IPS DF 6.9 (cell line): ENCODE measurements at places on chromosomes 16 and 17.

DNA sequence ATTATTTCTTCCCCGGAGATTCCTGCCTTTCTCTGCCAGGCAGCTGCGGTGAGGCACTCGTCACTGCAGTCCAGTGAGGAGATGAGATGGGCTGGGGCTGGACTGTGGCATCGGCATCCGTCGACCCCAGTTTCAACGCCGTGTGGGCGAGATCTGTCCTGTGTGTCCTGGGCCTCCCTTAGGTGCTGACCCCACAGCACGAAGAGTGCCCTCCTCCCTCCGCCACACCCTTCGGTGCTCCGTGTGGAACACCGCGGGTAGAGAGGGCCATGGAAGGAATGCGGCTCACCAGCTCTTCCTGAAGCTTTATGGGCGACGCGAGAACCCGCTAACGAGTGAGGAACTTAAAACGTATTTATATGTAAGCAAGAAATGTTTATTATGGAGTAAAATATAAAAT lies 17.6 kb downstream of the ACSF3 start:
- no peak for DNase-seq
- peaks cover 30% of the 10 kb centered on the region for H3K36me3 ChIP-seq
- peaks cover 4% of the 10 kb centered on the region for H3K4me1 ChIP-seq
- H3K27me3 ChIP-seq = no peaks in the 10 kb centered on the region

DNA sequence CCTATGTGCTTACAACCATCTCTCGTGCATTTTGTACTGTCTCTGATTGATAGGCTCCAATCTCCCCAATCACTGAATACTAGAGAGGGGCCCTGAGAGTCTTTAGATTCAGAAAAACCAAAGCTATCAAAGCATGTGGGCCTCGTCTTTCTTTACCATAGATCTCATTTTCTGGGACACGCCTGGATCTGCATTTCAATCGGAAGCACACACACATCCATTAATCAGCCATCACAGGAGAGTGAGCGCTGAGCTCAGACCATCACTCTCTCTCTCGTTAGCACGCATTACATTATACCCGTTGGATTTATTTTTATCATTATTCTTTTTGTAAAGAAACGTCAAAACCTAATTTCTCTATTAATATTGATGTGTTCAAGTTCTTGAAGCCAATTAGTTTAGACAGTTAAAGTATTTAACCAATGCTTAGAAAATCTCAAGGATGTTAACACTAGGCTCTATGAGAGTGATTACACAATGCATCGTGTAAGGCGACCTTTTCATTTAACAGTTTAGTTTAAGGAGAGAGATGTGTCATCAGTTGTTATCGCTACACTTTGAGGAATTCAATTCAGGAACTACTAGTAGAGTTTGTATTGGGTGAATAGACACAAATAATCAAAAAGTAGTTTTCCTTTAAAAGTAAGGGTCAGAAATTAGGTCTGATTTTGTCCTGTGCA lies 650.7 kb downstream of the CDH8 start:
- DNase-seq = no peak
- no peak overlapping the region for H3K4me3 ChIP-seq
- H3K4me1 ChIP-seq = no peaks in the 10 kb centered on the region
- no peak overlapping the region for H3K27ac ChIP-seq
- no peaks in the 10 kb centered on the region for H3K36me3 ChIP-seq
- H3K27me3 ChIP-seq = no peaks in the 10 kb centered on the region

- peaks cover 55% of the 10 kb centered on the region for H3K36me3 ChIP-seq
- H3K4me1 ChIP-seq = no peaks in the 10 kb centered on the region
- no peak overlapping the region for H3K4me3 ChIP-seq
- H3K27me3 ChIP-seq = no peaks in the 10 kb centered on the region
- H3K27ac ChIP-seq = no peak overlapping the region
Observed at GRCh38 chr16:46918905-46919792, 35.0 kb downstream of the GPT2 start.

- no peaks in the 10 kb centered on the region for H3K27me3 ChIP-seq
- peaks cover 5% of the 10 kb centered on the region for H3K4me1 ChIP-seq
- no peak for DNase-seq
- H3K27ac ChIP-seq = no peak overlapping the region
- H3K4me3 ChIP-seq = no peak overlapping the region
- peaks cover 35% of the 10 kb centered on the region for H3K36me3 ChIP-seq
Observed at GRCh38 chr16:90034504-90034903, 15.2 kb upstream of the DBNDD1 start.

- no peaks in the 10 kb centered on the region for H3K36me3 ChIP-seq
- H3K27me3 ChIP-seq = no peaks in the 10 kb centered on the region
- no peak overlapping the region for H3K27ac ChIP-seq
- DNase-seq = no peak
Observed at GRCh38 chr17:32835291-32835761, 41.6 kb downstream of the MYO1D start.

GRCh38 chr16:35339337-35339736 lies 1879.9 kb downstream of the TP53TG3F start:
- no peak for DNase-seq
- H3K27me3 ChIP-seq = no peaks in the 10 kb centered on the region
- no peak overlapping the region for H3K4me3 ChIP-seq
- H3K4me1 ChIP-seq = no peaks in the 10 kb centered on the region
- H3K27ac ChIP-seq = no peak overlapping the region

GRCh38 chr17:77033892-77034404 lies 106.8 kb upstream of the SEC14L1 start:
- no peaks in the 10 kb centered on the region for H3K36me3 ChIP-seq
- no peak for DNase-seq
- H3K27me3 ChIP-seq = no peaks in the 10 kb centered on the region
- H3K27ac ChIP-seq = no peak overlapping the region
- H3K4me1 ChIP-seq = no peaks in the 10 kb centered on the region; the same call in 1 of the 2 replicates

GRCh38 chr16:12293017-12293618 lies 316.6 kb downstream of the SNX29 start:
- H3K27ac ChIP-seq = no peak overlapping the region
- DNase-seq = no peak
- H3K36me3 ChIP-seq = no peaks in the 10 kb centered on the region
- no peaks in the 10 kb centered on the region; the same call in 1 of the 2 replicates for H3K27me3 ChIP-seq
- H3K4me3 ChIP-seq = no peak overlapping the region
- H3K4me1 ChIP-seq = no peaks in the 10 kb centered on the region

GRCh38 chr16:51057102-51057793 lies 93.8 kb downstream of the SALL1 start:
- no peak overlapping the region for H3K27ac ChIP-seq
- H3K36me3 ChIP-seq = no peaks in the 10 kb centered on the region
- no peaks in the 10 kb centered on the region for H3K27me3 ChIP-seq
- no peak overlapping the region for H3K4me3 ChIP-seq
- DNase-seq = no peak
- no peaks in the 10 kb centered on the region for H3K4me1 ChIP-seq

GRCh38 chr17:62882878-62883277 lies 74.8 kb upstream of the MARCHF10 start:
- no peak overlapping the region for H3K4me3 ChIP-seq
- no peaks in the 10 kb centered on the region for H3K36me3 ChIP-seq
- DNase-seq = no peak
- no peaks in the 10 kb centered on the region for H3K4me1 ChIP-seq

DNA sequence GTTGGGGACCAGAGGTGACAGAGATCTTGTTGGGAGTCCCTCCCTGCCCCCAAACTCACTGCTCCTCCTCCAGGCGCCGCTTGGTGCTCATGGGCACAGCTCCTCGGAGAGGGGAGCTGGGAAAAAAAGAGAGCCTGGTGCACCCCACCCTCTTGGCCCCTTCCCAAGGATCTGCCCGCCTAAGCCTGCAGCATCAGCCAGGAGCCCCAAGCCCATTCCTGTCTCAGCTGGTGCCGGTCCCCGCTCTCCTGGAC lies 400 bp downstream of the HCFC1R1 start:
- peak overlapping the region; percentile 60; the same call in 1 of the 2 replicates for H3K4me3 ChIP-seq
- peaks cover 6% of the 10 kb centered on the region for H3K4me1 ChIP-seq
- H3K27ac ChIP-seq = no peak overlapping the region
- H3K27me3 ChIP-seq = no peaks in the 10 kb centered on the region
- peaks cover 18% of the 10 kb centered on the region for H3K36me3 ChIP-seq
